Daoy (cell line): ENCODE measurements at places on chromosomes 3 and 15. TPM values are rescaled to one million over a fixed set of nuclear protein-coding genes. Genes with fewer than 3 reads are reported as not detected.

GPR176 gene
- 29.5 and 32.4 TPM in 2 replicates for total RNA-seq

UBE3A gene
- 51.7 and 58.6 TPM in 2 replicates for total RNA-seq

HRG gene
- total RNA-seq = not detected in 2 replicates

CGNL1 gene
- total RNA-seq = 0.30 and 0.34 TPM in 2 replicates

FRMD5 gene
- 6.9 and 8.7 TPM in 2 replicates for total RNA-seq

SRGAP3 gene
- total RNA-seq = 1.9 and 5.0 TPM in 2 replicates

SI gene
- not detected in 2 replicates for total RNA-seq

OR5AC2 gene
- not detected in 2 replicates for total RNA-seq

ABI3BP gene
- 0.17 TPM in 1 of 2 replicates, not detected in the other for total RNA-seq

OCA2 gene
- not detected in 2 replicates for total RNA-seq

ACKR4 gene
- total RNA-seq = not detected in 2 replicates

GPR171 gene
- not detected in 2 replicates for total RNA-seq

SLC22A13 gene
- total RNA-seq = 0.91 TPM in 1 of 2 replicates, not detected in the other

CP gene
- total RNA-seq = not detected in 2 replicates

ACVR2B gene
- total RNA-seq = 2.9 and 3.7 TPM in 2 replicates

GOLGA6L4 gene
- total RNA-seq = under 0.01 and 0.09 TPM in 2 replicates

RPL15 gene
- total RNA-seq = 1,947 and 2,616 TPM in 2 replicates

DUOX1 gene
- total RNA-seq = 0.03 and 0.17 TPM in 2 replicates

STRIT1 gene
- total RNA-seq = not detected in 2 replicates

PP2D1 gene
- not detected in 2 replicates for total RNA-seq

ENTPD3 gene
- 4.2 TPM in 1 of 2 replicates, not detected in the other for total RNA-seq

A4GNT gene
- total RNA-seq = not detected in 2 replicates

SNTN gene
- not detected in 2 replicates for total RNA-seq

CFAP91 gene
- 1.8 and 2.0 TPM in 2 replicates for total RNA-seq

GOLGA6A gene
- total RNA-seq = 0.06 TPM in 1 of 2 replicates, not detected in the other

MED12L gene
- 1.8 and 2.7 TPM in 2 replicates for total RNA-seq

SLC51A gene
- not detected in 2 replicates for total RNA-seq

STRC gene
- not detected in 2 replicates for total RNA-seq

EFCC1 gene
- not detected in 2 replicates for total RNA-seq

ATP2B2 gene
- total RNA-seq = 0.09 TPM in 1 of 2 replicates, not detected in the other

STAB1 gene
- total RNA-seq = not detected in 2 replicates

NXPE3 gene
- 5.0 and 8.0 TPM in 2 replicates for total RNA-seq

CYP8B1 gene
- total RNA-seq = not detected in 2 replicates

SPTSSB gene
- total RNA-seq = not detected in 2 replicates

KIF7 gene
- total RNA-seq = 3.2 and 3.6 TPM in 2 replicates

CHRNB4 gene
- 0.06 TPM in 1 of 2 replicates, not detected in the other for total RNA-seq

MAGI1 gene
- total RNA-seq = 7.1 and 8.0 TPM in 2 replicates

MESP2 gene
- total RNA-seq = 0.29 and 0.54 TPM in 2 replicates

TPRG1 gene
- 0.54 and 0.69 TPM in 2 replicates for total RNA-seq

TRIM71 gene
- total RNA-seq = 0.06 TPM in 1 of 2 replicates, not detected in the other

PIF1 gene
- total RNA-seq = 26.6 and 32.9 TPM in 2 replicates

TMEM45A gene
- total RNA-seq = 24.5 and 26.9 TPM in 2 replicates

CDHR4 gene
- not detected in 2 replicates for total RNA-seq

GPR156 gene
- 1.5 and 1.7 TPM in 2 replicates for total RNA-seq

SH2D7 gene
- not detected in 2 replicates for total RNA-seq

RBP2 gene
- not detected in 2 replicates for total RNA-seq

IRAK2 gene
- total RNA-seq = 12.7 and 13.3 TPM in 2 replicates

GLCE gene
- total RNA-seq = 14.1 and 16.7 TPM in 2 replicates

CFAP100 gene
- not detected in 2 replicates for total RNA-seq

RASGRF1 gene
- not detected in 2 replicates for total RNA-seq

GALNT15 gene
- total RNA-seq = 0.60 and 0.69 TPM in 2 replicates

SLC28A1 gene
- not detected in 2 replicates for total RNA-seq

GOLGA6L10 gene
- 0.24 and 0.74 TPM in 2 replicates for total RNA-seq

TRAK1 gene
- total RNA-seq = 7.1 and 7.4 TPM in 2 replicates

CHRD gene
- 0.11 and 1.6 TPM in 2 replicates for total RNA-seq

SLC27A2 gene
- total RNA-seq = 1.1 and 1.3 TPM in 2 replicates

RPP14 gene
- 14.3 and 17.8 TPM in 2 replicates for total RNA-seq

CYFIP1 gene
- 55.8 and 80.3 TPM in 2 replicates for total RNA-seq

PLSCR2 gene
- total RNA-seq = not detected in 2 replicates
